SK-N-MC (cell line): ENCODE measurements at places on chromosomes 3 and 15.
A peak's percentile ranks its signal among the peaks of the same experiment; 100 is the strongest.

- no peak for DNase-seq
Measured at GRCh38 chr3:123350971-123351370, 97.9 kb downstream of the ADCY5 start.

- DNase-seq = no peak
Measured at GRCh38 chr3:29153811-29154210, 127.1 kb upstream of the RBMS3 start.

GRCh38 chr15:79432345-79433275 lies 474 bp downstream of the MINAR1 start:
- no peak for DNase-seq

DNA sequence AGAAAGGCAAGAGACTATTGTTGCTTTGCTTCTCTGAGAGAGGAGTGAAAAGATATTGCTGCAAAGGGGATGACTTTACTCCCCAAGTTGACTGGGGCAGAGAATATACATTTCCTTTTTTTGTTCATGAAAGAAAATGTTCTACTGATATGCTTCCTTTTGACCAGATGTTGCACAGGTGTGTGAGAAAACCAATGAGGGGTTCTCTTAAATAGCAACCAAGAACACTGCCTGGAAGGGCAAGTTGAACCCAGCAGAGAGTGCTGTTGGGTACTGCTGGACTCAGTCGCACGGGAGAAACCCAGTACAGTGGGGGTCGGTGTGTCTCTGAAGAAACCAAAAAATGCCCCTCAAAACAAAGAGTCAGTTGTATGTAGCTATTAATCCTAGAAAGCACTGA lies 101.2 kb downstream of the CHST2 start:
- DNase-seq = no peak

GRCh38 chr15:45710657-45711056 lies 75.8 kb downstream of the SQOR start:
- no peak for DNase-seq

- DNase-seq = no peak
Measured at GRCh38 chr3:5754602-5755001, 567.1 kb downstream of the EDEM1 start.

GRCh38 chr3:72011485-72011884 lies 226.5 kb upstream of the PROK2 start:
- no peak for DNase-seq

DNA sequence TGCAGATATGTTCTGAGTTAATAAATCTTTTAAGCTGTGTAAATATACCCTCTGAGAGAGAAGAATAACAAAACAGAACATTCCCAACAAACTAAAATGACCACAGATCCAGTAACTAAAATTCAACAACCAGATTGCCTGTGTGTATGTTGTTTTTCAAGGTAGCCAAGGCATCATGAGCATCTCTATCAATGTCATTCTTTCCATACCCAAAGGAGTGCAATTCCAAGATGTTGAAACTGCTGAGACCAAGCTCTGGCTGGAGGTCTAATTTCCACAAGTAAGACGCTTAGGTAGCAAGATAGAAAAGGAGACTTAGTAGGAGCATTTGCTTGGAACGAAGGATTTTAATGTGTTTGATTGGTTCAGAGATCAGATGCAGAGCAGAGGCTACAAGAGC lies 276.3 kb downstream of the RBMS3 start:
- no peak for DNase-seq

GRCh38 chr15:25170113-25170731 lies 215.4 kb downstream of the SNRPN start:
- no peak for DNase-seq

GRCh38 chr3:5057272-5057671 lies 64.8 kb upstream of the ARL8B start:
- DNase-seq = no peak

DNA sequence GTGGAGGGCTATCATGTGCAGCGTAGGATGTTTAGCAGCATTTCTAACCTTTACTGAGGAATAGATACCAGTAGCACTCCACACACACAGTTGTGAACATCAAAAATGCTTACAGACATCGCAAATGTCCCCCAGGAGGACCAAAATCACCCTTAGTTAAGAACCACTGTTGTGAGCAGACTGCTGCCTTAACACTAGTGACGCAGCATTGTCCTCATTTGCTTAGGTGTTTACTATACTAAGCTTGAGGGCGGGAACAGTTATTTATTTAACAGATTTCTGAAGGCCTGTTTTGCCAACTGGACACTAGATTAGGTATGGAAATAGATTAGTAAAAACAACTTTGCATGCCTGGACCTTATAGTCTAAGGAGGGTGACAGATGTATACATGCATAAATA lies 2.3 kb downstream of the PPP2R3A start:
- no peak for DNase-seq

GRCh38 chr3:195873971-195874370 lies 34.4 kb downstream of the TNK2 start:
- no peak for DNase-seq

DNA sequence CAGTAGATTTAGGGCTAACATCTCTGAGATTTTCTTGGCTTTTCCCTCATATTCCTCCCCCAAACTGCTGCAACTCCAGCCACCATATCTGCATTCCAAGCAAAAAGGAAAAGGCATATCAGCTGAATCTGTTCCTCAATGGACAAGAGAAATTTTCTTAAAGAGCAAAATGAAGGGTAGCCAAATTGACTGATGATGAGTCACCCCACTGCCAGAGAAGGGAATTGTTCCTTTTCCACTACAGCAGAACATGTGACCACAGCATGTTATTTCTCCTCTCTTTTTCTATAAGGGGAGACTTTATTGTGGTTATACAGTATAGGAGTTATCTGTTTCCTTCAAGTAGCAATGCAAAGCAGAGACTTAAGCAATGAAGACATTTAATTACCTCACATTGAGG lies 172.5 kb downstream of the MTHFS start:
- no peak for DNase-seq

DNA sequence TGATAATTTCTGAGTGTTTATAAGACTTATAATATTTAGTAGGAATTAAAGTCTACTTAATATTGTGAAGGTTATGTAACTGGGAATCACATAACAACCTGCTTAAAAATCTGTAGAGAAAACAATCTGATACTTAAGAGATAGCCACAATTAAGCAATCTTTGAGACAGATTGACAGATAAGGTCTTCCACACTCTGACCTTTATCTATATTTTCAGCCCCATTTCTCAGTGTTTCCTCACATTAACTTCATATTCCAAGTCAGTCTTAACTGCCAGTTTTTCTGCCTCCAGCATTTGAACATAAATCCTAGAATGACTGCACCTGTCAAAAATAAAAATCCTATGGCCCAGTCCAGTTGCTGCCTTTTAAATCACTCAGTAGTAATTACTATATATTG lies 423.2 kb downstream of the PYDC2 start:
- no peak for DNase-seq

DNA sequence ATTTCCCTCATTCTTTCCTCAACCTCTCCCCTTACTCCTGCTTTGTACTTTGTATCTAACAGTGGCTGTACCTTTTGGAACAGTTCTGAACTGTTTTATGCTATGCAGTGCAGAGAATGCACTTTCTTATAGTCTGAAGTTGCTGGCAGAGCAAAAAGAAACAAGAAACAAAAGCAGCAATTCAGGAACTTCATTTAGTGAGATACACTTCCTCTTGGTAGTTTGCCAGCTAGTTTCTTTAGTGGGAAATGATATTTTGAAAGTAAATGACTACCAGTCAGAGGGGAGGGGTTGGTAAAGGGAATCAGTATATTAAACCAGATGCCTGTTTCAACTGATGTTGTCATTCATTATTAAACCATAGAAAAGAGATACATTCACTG lies 55.0 kb upstream of the CHD2 start:
- peak; percentile 67 for DNase-seq

DNA sequence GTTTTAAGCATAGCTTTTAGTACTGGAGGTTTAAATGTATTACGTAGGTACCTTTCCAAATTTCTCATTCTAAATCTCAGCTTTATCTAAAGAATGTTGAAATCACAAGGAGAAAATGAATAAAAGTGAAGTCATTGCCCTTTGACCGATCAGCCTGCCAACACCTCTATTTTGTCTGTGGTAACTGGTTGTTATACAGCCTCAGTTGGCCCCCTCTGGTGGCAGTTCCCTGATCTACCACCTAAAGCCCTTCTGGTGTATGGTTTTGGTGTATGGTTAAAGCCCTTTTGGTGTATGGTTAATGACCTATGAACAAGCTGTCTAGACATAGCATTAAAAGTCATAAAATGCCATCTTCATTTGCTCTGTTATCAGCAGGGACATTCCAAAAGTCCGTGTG lies 378.2 kb upstream of the AZI2 start:
- DNase-seq = no peak

DNA sequence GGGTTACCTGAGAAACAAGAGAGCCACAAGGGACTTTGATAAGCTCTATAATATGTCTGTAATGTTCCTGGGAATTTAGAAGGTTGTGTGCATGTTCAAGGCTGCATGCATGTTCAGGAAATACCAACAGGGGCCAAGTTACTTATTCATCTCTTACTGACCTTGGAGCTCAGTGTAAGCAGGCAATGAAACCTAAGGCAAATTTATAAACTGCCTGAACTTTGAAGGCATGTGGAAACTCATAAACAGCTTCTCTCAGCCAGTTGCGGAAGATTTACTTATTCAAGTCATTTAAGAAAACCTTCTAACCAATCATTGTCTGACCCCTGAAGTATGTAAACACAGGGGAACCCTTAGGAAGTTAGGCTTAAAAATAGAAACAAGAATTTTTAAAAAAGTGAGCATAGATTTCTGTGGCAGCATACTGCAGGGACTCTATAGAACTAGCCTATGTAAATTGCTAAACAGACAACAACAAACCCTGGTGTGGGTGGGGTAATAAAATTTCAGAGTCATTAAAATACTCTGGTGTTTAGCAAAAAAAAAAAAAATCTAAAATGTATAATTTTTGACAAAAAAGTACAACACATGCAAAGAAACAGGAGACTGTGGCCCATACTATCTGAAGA lies 57.2 kb downstream of the SLC15A2 start:
- peak; percentile 42 for DNase-seq

DNA sequence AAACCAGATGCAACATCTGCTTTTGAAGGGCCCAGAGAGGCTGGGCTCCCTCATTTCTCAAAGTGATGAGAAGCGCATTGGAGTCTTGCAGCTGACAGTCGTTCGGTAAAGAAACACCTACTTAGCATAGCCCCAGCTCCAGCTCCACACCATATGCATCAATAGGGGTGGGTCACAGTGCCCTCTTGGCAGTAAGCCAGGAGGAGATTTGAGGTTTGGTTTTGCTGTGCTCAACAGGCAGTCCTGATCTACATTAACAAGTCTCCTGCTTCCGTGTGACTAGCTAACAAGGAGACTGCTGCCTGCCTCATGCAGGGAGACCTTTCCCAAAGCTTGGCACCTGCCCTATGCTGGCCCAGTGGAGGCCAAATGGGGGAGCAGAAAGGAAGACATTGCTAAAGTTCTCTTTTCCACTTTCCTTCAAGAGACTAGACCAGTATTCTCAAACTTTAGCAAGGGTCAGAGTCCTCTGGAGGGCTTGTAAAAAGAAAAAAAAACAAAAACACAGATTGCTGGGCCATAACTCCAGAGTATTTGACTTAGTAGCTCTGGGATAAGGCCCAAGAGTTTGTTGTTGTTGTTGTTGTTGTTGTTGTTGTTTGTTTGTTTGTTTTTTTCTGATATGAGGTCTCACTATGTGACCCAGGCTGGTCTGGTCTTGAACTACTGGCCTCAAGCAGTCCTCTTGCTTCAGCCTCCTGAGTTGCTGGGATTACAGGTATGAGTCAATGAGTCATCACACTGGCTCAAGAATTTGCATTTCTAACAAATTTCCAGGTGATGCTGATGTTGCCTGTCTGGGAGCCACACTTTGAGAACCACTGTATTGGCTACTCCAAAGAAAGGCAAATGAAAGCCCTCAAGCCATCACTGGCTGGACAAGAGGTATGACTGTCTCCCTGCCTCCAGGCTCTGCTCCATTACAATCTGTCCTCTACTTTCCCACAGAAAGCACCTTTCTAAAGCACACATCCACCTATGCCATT lies 294.9 kb downstream of the RORA start:
- peak; percentile 42 for DNase-seq

DNA sequence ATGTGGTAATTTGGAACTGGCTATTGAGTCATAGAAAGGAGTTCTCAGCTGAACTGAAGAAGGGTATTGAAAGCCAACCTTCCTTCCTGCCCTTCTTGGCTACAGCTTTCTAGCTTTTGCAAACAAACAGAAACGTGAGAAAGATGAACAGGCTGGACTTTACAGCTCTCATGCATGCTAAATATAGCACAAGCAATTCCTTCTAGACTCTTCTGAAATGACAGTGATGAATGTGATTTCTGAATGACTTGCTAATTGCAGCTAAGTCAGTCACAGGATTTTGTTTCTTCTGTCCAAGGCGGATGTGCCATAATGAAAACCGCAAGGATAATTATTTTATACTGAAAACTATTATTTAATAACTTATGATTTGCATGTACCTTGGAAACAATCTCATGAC lies 36.3 kb downstream of the BCHE start:
- DNase-seq = no peak

DNA sequence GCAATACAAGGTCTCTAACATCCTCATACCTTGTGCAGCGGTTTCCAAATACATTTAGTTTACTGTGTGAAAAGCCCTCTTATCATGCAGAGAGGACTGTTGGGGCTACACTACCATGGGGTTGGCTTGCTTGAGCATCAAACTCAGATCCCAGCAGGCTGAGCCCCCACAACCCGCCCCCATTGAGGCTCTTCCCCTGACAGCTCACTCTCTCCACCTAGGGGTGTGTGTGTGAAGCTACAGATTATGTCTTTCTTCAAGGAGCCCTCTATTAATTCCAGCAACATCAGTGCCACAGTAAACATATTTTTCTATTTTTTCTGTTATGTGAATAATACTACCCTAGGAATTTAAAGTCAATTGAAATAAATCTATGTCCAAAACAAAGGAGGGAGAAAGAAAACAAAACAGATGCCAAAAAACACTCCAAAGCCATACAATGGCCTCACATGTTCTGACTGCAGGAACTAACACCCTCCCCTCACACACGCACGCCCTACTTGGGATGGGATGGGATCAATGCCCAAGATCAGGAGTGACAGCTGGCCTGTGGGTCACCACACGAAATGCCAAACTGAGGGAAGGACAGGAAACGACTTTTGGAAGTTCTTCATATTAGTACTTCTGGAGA lies 14.7 kb downstream of the TM4SF4 start:
- DNase-seq = no peak

DNA sequence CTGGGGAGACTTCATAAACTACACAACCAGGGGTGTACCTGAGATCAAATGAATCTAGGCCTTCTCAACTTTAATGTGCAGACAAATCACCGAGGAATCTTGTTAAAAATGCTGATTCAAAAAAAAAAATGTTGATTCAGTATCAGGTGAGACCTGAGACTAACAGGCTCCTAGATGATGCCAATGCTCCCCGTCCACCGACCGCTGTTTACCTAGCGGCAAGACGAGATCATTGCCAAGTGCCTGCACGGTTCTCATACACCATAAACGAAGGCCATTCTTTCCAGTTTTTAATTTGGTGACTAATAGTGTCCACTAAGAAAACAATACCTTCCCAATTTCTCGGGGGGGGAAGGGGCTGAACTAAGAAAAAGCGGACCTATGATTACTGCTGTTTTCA lies 2.5 kb upstream of the FSIP1 start:
- no peak for DNase-seq

GRCh38 chr3:165744025-165744424 lies 93.2 kb downstream of the BCHE start:
- no peak for DNase-seq
